Lower lobe of right lung (tissue), 2 donors: ENCODE measurements at places on chromosomes 7 and 10.

DNA sequence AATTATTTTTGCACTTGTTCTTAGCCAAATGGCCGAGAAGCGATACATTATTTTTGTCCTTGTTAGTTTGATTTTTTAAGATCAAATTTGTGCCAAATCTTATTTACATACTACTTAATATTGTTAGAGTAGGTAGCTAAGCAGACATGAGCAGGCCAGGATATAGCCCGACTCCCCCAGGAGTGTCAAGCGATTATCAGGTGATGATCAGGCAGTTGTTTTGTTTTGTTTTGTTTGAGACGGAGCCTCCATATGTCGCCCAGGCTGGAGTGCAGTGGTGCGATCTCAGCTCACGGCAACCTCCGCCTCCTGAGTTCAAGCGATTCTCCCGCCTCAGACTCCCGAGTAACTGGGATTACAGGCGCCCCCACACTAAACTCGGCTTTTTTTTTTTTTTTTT is 71.1 kb downstream of the LYZL2 start:
- no peak for DNase-seq

- DNase-seq = no peak
Measured at GRCh38 chr10:108515821-108516220, 1351.3 kb upstream of the SORCS1 start.

DNA sequence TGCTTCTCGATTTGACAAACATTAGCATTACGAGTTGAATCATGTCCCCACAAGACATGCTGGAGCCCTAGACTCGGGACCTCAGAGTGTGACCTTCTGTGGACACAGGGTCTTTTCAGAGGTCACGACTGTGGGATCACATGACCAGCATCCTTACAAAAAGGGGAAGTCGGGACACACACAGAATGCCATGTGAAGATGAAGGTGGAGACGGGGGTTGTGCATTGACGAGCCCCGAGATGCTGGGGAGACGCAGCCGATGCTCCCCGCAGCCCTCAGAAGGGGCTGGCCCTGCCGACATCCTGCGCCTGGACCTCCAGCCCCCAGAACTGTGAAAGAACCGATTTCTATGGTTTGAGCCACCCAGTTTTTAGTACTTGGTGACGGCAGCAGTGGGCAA is 7.5 kb downstream of the ZFAND2A start:
- peak; percentile 14 for DNase-seq

- DNase-seq = no peak
Measured at GRCh38 chr10:14020037-14020664, 310.6 kb downstream of the FRMD4A start.

DNA sequence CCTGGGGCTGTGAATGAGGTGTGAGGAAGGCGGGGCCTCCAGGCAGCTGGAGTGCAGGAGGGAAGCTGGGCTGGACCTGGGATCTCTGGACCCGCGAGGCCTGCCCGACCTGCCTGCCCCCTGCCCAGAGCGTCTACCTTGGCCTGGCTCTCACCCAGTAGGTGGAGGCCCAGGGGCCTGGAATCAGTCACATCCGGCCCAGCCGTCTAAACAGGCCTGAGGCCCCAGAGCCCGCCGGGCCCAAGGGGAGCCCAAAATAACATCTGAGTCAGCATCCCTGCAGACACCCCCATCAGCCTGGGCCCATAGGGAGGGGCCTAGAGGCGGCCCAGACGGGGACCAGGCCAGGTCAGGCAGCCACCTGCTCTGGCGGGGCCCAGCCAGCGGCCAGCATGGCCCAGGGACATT is 15.1 kb upstream of the ELN start:
- DNase-seq = no peak

DNA sequence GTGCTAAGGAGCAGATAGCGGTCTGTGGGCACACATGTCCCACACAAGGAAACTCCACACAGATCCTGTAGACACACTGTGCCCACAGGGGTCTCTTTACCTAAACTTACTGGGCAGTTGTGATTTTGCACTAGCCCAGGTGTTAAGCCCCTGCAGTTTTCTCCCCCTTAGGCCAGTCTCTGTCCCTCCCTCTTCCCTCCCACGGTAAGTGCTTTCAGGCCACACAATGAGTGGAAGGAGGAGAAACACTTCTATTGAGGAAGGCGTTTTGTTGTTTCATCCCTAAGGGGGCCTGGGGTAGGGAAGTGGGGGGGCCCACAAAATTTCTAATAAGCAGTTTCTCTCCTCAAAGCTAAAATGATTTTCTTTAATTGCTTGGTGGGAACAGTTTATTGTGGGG is 51.4 kb downstream of the FBXW4 start:
- no peak for DNase-seq

- DNase-seq = no peak
Measured at GRCh38 chr7:99618726-99619125, 2.0 kb downstream of the ZSCAN25 start.

DNA sequence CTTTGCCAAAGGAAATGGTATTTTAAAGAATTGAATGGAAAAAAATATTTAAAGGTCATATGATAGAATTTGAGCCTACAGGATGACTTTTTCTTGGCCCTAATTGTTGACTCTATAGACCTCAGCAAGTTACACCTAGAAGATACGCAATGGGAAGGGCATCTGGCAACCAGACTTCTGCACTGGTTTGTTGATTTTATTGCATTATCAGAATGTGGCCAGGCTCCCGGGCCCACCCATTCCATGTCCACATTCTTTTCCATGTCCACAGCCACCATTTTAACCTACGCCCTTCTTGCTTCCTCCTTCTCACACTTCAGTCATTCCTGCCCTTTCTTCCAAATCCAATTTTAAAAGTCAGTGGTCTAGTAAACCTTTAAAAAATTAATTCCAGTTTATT is 738.4 kb downstream of the SUGCT start:
- no peak for DNase-seq

DNA sequence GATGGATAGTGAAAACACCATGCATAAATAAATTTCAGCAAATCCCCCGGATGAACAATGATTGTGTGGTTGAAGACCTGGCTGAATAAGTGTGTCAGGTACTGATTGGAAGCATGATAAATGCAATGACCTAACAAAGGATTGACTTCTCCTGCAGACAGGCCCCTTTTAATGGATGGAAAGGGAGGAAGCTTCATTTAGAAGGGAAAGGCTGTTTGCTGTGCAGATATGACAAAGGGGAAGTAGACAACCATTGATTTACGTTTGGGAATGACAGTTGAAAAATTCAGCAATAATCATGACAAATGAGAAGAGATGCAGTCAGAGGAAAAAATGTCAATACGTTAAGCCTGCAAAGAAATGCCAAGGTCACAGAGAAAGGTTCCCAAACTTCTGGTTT is 503.8 kb downstream of the LRMDA start:
- DNase-seq = no peak

GRCh38 chr7:28958235-28958979 is at the start of gene TRIL:
Gene TRIL, minus strand, starts transcription at chr7:28958330. Its CDS starts 284 bp downstream, at chr7:28958046.
- DNase-seq = peak; percentile 84

GRCh38 chr10:127715782-127716378 is 21.1 kb upstream of the FOXI2 start:
- DNase-seq = no peak

GRCh38 chr10:80421707-80422536 is 13.6 kb downstream of the PRXL2A start:
- no peak for DNase-seq

DNA sequence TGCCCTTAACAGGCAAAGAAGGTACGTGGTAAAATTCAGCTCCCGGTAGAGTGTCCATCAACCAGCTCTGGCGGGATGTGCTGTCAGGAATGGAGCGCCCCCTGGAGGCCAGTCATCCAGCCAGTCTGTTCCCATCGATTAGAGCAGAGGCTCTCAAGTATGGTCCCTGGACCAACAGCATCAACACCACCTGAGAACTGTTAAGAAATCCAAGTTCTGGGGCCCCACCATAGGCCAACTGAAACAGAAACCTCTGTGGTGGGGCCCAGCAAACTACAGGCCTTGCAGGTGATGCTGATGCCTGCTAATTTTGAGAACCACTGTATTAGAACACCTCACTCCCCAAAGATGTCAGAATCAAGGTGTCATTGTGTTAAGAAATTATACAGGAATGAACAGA is 109.2 kb downstream of the DPY19L1 start:
- peak; percentile 57 for DNase-seq

DNA sequence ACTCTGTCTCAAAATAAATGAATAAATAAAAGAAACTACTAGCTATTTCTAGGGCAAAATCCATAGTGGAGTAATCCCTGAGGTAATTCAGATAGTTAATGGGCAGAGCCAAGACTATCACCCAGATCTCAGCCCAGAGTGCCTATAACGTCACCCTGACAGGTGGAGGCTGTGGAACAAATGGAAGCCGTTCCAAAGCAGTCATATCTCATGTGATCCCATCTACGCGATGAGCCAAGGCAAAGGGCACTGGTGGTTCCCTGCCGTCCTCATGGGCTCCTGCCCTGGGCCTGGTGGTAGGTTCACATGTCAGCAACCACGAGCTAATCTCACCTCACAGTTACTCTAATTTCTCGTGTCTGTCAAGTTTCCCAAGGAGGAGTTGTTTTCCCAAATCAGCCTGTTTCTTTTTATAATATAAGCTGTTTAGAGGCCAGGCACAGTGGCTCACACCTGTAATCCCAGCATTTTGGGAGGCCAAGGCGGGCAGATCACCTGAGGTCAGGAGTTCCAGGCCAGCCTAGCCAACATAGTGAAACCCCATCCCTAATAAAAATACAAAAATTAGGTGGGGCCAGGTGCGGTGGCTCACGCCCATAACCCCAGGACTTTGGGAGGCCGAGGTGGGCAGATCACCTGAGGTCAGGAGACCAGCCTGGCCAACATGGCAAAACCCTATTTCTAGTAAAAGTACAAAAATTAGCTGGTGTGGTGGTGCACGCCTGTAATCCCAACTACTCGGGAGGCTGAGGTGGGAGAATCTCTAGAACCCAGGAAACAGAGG is 22.5 kb upstream of the ASCC1 start:
- DNase-seq = no peak

GRCh38 chr10:79180414-79181221 is 111.9 kb downstream of the ZMIZ1 start:
- DNase-seq = no peak

GRCh38 chr10:83045731-83046130 is 1093.6 kb upstream of the GHITM start:
- DNase-seq = no peak

DNA sequence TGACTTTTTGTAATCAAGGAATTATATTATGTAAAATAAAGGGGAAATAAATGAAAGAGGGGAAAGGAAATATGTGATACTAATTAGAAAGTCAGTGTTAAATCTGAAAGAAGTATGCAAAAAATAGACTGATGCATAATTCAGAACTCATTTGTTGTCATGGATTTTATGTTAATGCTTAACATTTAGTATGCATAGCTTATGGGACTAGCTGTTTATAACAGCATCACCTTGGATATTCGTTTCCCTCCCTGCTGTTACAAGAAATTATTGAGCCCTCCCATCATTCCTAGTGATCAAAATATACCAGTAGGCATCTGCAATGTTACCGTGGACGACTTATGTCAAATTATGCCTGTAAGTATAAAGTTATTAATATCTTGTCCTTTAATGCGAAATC is 85.9 kb downstream of the HECTD2 start:
- DNase-seq = no peak

DNA sequence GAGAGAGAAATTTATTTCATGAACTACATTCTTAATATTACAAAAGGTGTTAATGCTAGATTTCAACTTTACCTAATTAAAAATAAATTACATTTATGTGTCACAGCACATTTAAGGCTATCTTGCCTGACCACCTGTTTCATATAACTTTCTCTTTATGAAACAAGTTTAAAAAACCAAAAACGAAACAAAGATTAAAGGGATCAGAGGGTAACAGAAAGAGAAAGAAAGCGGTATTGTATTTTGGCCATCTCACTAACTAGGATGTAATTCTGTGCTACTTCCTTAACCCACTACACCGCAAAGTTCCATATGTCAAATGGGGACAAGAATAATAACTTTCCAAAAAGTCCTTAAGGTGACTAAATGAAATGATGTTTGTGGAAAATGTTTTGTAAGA is 6.3 kb upstream of the RHOBTB1 start:
- no peak for DNase-seq

GRCh38 chr10:132687181-132687892 is 98.6 kb downstream of the NKX6-2 start:
- peak; percentile 25 for DNase-seq

- no peak for DNase-seq
Measured at GRCh38 chr7:30799206-30799975, 28.2 kb downstream of the MINDY4 start.

DNA sequence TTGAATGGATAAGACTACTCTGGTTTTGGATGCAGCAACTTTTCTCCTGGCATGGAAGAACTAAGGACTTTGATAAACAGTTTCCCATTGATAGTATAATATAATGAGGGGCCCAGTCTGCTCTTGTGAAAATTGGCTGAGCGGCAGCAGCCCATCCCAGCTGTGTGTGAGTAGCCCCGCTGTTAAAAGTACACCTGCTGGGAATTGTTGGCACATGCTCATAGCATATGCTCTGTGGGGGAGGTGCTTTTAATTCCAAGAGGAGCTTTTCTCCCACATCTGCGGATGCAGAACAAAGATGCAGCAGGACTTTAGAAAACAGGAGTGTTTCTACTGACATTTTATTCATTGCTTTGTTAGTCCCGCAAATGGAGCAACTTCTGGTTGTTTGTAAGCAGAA is 19.0 kb downstream of the SRI start:
- DNase-seq = no peak

DNA sequence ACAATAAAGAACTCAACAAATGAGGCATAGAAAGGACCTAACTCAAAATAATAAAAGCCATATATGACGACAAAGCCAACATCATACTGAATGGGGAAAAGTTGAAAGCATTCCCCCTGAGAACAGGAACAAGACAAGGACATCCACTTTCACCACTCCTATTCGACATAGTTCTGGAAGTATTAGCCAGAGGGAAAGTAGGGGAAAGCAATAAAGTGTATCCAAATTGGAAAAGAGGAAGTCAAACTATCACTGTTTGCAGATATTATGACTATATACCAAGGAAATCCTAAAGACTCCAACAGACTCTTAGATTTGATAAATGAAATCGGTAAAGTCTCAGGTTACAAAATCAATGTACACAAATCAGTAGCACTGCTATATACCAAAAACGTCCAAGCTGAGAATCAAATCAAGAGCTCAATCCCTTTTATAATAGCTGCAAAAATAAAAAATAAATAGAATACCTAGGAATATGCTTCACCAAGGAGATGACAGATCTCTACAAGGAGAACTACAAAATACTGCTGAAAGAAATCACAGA is 4.8 kb downstream of the ANXA7 start:
- DNase-seq = no peak
